T47D (cell line): ENCODE measurements at places on chromosomes 7 and 10.
A peak's percentile ranks its signal among the peaks of the same experiment; 100 is the strongest.

DNA sequence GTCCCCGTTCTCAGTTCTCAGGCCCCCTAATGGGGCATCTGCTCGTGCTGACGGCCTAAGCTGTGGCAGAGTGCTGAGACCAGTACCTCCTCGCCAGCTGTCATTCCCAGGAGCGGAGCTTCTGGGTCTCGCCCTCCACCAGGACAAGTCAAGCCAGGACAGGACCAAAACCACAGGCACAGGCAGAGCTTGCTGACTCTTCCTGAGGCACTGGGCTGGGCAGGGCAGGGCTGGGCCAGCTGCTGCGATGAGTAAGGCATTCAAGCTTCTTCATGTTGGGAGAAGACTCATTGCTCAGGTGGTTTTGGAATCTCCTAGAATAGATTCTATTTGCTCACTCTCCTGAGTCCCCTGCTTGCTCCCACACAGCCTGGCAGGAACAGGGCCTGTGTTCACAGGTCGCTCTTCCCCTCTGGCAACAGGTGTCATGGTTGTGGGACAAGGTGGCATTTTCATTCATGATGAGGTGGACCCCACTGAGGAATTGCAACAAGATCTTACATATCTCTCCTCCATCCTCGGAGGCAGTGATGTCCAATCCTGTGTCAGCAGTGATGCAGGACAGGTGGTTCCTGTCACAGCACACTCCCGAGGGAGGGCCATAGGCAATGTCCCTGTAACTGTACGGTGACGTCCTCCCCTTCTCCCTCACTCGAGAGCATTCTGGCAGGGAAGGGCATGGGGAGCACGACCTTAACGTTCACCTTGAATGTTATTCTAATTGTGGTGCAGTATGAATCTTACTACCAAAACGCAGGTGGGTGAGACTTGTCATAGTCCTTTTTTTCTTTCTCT lies 17.0 kb upstream of the SH3PXD2A start:
- DNase-seq: no peak

DNA sequence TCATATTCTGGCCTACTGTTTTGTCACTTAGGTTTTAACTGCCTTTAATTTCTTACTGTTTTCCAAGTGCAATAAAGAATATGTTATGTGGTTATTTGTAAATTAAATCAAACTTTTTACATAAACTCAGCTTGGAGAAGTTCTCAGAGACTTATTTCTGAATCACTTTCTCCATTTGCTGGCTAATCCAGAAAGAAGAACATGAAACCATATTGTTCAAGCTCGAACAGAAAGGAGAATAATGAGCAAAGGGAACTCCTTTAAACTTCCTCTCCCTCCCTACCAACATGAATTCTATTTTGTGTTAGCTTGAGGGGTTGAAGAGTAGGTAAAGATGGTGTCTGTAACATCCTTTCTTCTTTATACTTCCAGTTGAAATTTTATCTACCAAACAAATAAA lies 52.3 kb downstream of the SHTN1 start:
- DNase-seq: no peak

DNA sequence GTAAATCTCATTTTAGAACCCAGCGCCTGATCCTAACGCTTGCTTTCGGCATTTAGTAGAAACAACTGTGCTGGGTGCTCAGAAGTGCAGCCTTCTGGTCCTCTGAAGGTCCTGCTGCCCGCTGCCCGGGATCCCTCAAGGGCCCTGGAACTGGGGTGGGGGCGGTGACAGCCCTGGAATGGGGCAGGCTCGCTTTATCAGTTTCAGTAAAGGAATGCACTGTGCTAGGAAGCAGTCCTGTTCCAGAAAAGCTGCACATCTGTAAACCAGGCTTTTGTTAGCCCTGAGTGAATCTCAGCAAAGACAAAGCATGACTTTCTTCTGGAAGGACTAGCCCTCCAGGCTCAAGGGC lies 254.6 kb downstream of the TNS3 start:
- DNase-seq: no peak

DNA sequence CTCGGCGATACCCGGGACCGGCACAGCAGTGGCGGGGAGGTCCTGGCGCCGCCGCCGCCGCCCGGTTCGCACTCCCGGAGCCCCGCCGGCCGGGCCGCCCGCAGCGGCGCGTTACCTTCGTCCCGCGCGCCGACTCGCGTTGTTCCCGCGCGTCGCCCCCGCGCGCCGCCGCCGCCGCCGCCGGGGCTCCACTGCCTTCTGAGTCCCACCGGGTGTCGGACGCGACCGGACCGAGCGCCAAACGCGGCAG lies at the start of gene EZH2:
TSS of gene EZH2 (minus strand) at position 243 of the 250 bp plus-strand sequence. CDS start 36,993 bp downstream, outside the sequence.
- no peak for DNase-seq

DNA sequence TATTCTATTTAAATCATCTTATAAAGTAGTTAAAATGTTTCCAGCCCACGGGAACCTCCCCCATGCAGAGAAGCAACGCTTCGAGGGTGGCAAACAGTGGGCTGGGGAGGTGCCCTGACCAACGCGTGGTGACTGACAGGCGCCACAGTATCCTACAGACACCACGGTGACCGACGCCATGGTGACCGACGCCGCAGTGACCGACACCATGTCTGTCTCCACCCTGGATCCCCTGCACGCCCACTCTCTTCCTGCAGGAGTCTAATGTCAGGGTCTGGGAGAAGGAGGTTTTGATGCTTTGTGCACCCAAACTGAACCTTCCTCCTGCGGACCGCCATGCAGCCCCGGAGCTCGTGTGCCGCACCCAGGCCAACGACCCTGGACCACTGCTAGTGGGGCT lies 464.4 kb downstream of the PTPRN2 start:
- DNase-seq: no peak

- no peak for DNase-seq
These were observed 20.4 kb upstream of the UTF1 start for GRCh38 chr10:133209641-133210040.

GRCh38 chr7:42690794-42691639 lies 220.9 kb downstream of the C7orf25 start:
- peak; percentile 20 for DNase-seq

DNA sequence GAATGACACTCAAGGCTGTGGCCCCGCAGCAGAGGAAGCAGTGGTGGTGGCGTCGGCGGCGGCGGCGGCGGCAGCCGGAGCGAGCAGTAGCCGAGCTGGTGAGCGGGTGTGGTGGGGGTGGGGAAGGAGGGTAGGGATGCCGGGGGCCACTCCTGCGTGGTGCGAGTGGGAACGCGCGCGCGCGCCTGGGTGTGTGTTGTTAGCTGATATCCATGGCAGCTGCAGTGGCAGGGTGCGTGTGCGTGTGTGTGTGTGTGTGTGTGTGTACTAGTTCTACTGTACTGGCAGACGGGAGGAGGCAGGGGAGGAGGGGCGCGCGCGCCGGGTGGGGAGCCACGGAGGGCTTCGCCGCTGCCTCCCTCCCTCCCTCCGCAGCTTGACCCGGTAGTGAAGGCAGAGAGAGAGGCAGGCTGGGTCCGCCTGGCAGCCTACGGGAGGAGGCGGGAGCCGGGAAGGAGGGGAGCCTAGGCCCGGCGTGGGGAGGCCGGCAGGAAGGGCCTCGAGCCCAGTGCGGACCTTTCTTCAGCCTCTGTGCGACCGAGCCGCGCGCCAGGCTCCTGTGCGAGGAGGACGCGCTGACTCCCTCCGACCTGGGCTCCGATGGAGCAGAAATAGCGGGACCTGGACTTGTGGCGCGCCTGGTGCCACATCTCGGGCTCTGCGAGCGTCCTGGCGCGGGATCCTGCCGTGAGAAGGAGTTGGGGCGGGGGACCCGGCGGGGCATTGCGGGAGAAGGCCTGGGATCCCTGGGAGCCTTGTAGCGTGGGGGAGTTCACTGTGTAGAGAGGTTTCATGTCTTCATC lies at the start of gene MAGI2:
TSS of gene MAGI2 (minus strand) at position 110 of the 803 bp plus-strand sequence. CDS start 347 bp downstream, outside the sequence.
- no peak for DNase-seq

GRCh38 chr10:44975431-44976331 lies 2.9 kb downstream of the DEPP1 start:
- DNase-seq: peak; percentile 33

GRCh38 chr10:94193466-94193924 lies 169.2 kb downstream of the NOC3L start:
- no peak for DNase-seq

DNA sequence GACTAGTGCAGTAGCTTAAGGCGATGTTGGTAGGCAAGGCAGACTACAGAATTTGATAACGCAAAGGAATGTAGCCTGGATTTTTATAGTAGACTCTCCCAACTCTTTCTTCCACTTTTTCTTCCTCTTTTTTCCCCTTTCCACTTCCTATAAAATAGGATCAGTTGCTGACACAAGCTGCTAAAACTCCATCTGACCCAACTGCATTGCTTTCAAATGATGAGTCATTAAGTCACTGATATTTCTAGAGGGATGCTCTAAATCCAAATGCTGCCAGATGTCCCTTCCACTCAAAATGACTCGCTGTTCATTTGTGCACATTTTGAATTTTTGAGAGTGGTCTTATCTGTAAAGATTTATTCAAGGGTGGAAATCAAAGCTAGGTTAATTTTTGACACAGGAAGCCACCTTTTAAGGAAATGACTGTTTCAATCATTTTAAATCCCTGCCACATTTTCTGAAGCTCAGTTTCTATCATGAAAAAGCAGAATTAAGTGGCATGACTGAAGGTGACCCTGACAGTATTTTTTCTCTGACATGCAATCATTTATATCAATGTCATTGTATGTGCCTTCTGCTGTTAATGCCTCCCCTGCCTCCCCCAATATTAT lies 25.8 kb upstream of the SFMBT2 start:
- no peak for DNase-seq

- no peak for DNase-seq
These were observed 17.9 kb upstream of the UBE2D1 start for GRCh38 chr10:58316874-58317273.

DNA sequence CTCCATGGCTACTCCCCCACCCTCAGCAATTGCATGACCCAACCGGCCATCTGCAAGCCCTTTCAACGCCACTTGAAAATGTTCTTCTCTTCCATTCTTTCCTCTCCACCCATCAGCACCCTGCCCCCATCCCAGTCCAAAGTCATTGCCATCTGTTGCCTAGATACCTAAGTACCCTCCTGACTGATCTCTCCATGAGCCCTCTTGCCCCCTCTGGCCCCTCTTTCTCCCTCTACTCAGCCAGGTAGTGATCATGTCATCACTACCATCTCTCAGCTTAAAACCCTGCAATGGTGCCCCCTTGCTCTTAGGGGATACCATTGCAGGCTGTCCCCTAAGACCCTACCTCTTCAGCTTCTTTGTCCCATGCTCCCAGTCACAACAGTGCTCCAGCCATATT lies 30.5 kb upstream of the BTRC start:
- DNase-seq: no peak

DNA sequence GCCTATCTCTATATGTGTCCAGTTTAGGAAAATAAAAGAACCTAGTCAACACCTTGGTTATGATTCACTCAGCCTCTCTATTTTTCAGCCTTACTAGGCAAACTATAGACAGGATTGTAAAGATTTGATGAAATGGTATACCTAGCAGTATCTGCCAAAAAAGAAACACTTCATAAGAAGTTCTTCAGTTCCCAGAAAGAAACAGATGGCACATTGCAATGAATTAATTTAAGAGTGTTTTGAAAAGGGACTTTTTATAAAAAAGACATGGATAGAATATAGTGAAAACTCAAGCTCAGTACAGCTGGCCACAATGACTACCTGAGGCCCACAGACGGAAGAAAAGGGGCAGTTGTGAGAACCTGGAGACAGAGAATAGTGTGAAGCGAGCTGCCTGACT lies 40.6 kb upstream of the RTKN2 start:
- no peak for DNase-seq

DNA sequence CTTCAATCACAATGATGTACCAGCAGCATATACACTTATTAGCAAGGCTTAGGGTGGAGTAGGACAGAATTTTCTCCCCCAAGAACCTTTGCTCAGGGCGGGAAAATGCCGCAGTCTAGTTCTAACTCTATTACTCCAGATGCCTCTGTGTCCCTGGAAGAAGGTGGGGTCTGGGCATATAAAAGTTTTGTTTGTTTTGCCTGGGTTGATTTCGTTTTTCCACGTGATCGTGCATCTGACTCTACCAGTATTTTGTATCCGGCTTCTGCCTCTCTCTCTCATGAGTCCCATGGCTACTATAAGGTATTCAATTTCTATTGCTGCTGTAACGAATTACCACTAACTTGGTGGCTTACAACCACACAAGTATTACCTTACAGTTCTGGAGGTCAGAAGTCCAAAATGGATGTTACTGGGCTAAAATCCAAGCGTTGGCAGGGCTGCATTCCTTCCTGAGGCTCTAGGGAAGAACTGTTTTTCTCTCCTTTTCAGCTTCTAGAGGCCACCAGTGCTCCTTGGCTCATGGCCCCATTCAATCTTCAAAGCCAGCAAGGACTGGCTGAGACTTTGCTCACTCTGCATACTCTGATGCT lies 181.2 kb upstream of the PRSS58 start:
- DNase-seq: no peak

GRCh38 chr10:62075912-62076311 lies 174.4 kb downstream of the ARID5B start:
- DNase-seq: no peak

DNA sequence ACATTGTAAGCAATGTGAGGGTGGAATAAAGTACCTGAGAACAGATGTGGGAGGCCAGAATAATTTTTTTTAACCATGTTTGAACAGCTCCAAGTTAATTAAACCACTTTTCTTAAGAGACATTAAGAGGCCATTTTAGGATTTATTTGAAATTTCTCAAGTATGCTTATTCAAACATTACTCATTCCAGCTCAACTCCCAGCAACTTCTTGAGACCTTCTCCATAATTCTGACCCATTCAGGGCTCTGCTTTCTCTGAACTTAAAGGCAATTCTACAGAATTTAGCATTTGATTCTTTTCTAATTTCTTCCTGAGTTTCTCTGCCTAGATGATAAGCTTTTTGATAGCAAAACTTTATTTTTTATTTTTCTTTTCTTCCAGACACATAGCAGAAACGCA lies 314.5 kb downstream of the CAMK1D start:
- DNase-seq: no peak

DNA sequence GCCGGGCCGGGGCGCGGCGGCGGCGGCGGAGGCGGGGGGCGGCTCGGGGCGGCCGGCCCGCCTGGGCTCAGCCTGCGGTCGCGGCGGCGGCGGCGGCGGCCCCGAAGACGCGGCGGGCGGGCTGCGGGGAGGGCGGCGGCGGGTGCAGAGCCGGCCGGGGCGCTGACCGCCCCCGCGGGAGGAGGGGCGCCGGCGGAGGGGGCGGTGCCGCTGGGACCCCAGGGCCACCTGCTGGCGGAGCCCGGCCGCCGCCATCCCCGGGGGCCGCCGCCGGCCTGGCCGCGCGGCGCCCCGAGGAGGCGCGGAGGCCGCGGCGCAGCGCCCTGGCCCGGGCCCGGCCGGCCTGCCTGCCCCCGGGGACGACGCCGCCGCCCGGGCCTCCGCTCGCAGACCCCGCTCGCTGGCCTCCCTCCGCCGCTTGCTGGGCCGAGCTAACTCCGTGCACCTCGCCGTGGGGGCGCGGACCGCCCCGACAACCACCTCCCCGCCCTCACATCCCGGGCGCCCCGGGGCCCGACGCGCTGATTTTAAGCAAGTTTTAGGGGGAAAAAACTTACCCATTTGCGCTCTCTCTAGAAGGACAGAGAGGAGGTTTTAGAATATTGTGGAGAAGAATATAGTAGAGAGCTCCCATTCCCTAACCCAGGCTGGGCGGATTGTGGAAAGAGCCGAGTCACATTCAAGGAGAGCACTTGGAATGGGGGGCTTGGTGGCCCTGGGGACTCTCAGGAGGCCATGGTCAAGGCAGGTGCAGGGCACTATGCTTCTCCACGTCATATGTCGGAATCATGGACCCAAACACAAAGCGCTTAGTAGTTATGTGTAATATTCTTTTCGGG lies at the start of gene BEND7:
TSS of gene BEND7 (minus strand) at position 140 of the 839 bp plus-strand sequence. CDS start 481 bp downstream, outside the sequence.
- peak; percentile 72 for DNase-seq

- no peak for DNase-seq
These were observed 74.3 kb upstream of the MKX start for GRCh38 chr10:27819781-27820531.

- no peak for DNase-seq
These were observed 165.5 kb upstream of the SMIM30 start for GRCh38 chr7:113283861-113284260.

- DNase-seq: no peak
These were observed 599.5 kb downstream of the ARL4A start for GRCh38 chr7:13286916-13287315.
